ENCODE measurements at places on chromosomes 1 and 21.
A peak's percentile ranks its signal among the peaks of the same experiment; 100 is the strongest.

GRCh38 chr1:4485398-4485797 lies 169.0 kb upstream of the AJAP1 start:
- DNase-seq = no peak
- no peaks in the 10 kb centered on the region for H3K36me3 ChIP-seq
- H3K27me3 ChIP-seq = peaks cover 2% of the 10 kb centered on the region
- no peak overlapping the region for H3K4me3 ChIP-seq

DNA sequence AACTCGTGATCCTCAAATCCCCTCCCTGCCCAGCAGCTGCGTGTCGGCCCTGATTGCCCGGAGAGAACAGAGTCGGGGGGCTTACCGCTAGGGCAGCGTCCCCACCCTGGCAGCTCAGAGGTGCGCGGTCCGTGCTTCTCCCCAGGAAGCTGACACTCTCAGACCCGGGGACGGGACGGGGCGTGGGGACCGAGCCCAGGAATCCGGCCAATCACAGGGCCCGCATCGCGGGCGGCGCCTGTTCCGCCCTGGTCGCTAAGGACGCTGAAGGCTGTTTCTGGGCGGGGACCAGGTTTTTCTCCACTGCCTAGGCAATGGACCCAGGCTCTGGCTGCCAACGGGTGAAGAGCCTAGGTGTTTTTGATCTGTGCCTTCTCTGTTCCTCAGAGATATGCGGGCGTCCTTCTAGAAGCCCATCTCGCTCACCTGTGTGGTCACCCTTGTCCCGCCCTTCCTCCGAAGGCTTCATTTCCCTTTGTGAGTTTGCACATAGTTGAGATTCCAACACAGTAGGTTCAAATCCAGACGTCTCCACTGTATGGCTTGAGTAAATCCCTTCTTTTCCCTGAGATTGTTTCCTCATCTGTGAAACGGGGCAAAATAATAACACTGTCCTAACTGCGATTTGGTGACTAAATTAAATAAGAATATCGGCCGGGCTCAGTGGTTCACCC lies at the start of gene C1orf87:
Gene C1orf87 (minus strand): TSS at position 166 of the 674 bp plus-strand sequence. CDS start 1,127 bp downstream, outside the sequence.
- peaks cover 4% of the 10 kb centered on the region for H3K4me1 ChIP-seq
- peak within 1 kb of the TSS; percentile 6 for H3K4me3 ChIP-seq
- no peak for DNase-seq
- H3K27me3 ChIP-seq = peaks cover 18% of the 10 kb centered on the region
- H3K36me3 ChIP-seq = no peaks in the 10 kb centered on the region
- H3K27ac ChIP-seq = no peak within 1 kb of the TSS

DNA sequence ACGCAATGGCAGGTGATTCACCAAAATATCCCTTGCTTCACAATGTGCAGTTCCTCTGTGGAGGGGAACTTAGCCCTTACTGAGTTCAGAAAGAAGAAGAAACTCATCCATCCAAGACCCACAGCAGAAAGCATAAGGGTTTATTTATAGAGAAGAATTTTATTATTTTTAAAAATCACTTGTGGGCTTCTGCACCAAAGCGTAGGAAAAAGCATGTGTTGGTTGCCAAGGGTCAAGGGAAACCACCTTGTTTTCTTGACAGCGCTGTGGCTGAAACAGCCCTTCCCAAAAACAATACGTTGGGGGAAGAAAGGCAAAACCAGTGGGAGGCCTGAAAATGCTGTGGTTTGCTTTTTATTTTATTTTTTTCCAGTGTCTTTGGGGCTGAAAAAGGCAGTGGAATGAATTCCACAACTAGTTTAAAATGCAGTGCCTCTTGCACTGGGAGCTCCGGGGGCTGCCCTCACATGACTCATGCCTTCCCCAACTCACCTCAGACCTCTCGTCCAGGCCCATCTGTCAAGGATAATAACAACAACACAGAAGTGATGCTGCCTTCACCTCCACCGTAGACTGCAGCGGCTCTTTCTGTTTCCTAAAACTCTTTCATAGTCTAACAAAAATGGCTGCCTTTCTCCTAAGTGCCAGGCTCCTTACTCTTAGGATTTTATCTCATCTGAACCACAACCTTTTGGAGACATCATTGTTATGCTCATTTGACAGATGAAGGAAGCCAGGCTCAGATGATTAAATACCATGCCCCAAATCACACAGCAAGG lies 224.2 kb upstream of the JUN start:
- H3K4me1 ChIP-seq = peaks cover 3% of the 10 kb centered on the region
- no peaks in the 10 kb centered on the region for H3K36me3 ChIP-seq
- H3K27ac ChIP-seq = no peak overlapping the region
- no peak overlapping the region for H3K4me3 ChIP-seq
- H3K27me3 ChIP-seq = no peaks in the 10 kb centered on the region
- DNase-seq = peak; percentile 71

DNA sequence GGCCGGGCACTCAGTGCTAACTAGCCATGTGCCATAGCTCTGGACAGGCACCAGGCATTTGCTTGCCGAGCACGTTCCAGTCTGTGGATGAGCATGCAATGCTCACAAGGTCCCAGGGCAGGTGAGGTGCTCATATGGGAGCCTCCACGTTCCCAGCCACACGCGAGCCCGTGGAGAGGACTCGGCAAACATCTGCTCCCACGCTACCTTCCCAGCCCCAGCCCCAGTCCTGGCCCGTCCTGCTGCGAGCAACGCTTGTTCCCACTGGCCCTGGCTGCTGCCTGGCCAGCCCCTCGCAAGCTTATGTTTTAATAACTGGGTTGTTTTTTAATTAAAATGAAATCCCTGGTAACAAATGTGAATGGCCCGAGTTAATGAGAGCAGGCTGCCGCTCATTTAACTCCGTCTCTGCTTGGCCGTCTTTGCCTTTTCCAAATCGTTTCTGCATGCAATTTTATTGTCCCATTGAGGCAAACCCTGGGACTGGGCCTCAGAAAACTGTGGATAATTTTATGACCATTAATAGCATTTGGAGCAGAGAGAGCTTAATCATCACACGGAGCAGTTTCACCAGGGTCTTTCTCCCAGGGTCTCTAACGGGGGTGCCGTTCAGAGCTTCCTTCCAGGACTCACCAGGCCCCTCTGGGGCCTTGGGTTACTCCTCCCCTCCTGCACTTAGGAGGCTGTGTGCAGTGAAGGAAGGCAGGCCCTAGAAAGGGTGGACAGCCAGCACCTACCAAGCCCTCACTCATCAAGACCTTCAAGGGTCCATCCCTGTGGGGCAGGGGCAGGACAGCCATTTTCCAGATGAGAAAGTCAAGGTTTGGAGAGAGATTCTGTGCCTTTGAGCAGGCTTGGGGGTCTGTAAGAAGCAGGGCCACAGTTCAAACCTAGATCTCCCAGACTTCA lies 136.8 kb downstream of the GLIS1 start:
- peaks cover 4% of the 10 kb centered on the region for H3K27me3 ChIP-seq
- H3K4me3 ChIP-seq = no peak overlapping the region
- no peaks in the 10 kb centered on the region for H3K36me3 ChIP-seq
- DNase-seq = peak; percentile 30
- H3K4me1 ChIP-seq = peaks cover 7% of the 10 kb centered on the region
- no peak overlapping the region for H3K27ac ChIP-seq

DNA sequence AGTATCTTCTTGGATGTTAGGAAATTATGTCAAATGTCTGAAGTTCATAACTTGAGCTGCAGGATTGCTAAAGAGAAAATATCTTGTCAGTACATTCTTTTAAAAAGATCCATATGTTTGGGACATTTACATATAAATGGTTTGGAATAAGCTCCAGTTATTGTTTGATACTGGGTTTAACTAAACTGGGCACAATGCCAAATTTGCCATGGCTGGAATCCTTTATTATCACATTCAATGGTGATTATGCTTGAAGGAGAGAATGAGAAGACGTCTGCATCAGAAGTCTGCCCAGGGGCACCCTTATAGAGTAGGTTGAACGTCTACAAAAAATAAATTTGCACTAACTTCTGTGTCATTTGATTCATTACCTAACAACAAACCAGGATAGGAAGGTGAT lies 652.5 kb downstream of the AMY1C start:
- H3K4me3 ChIP-seq = no peak overlapping the region
- no peaks in the 10 kb centered on the region for H3K27me3 ChIP-seq
- no peak for DNase-seq
- H3K36me3 ChIP-seq = no peaks in the 10 kb centered on the region
- H3K4me1 ChIP-seq = no peaks in the 10 kb centered on the region

DNA sequence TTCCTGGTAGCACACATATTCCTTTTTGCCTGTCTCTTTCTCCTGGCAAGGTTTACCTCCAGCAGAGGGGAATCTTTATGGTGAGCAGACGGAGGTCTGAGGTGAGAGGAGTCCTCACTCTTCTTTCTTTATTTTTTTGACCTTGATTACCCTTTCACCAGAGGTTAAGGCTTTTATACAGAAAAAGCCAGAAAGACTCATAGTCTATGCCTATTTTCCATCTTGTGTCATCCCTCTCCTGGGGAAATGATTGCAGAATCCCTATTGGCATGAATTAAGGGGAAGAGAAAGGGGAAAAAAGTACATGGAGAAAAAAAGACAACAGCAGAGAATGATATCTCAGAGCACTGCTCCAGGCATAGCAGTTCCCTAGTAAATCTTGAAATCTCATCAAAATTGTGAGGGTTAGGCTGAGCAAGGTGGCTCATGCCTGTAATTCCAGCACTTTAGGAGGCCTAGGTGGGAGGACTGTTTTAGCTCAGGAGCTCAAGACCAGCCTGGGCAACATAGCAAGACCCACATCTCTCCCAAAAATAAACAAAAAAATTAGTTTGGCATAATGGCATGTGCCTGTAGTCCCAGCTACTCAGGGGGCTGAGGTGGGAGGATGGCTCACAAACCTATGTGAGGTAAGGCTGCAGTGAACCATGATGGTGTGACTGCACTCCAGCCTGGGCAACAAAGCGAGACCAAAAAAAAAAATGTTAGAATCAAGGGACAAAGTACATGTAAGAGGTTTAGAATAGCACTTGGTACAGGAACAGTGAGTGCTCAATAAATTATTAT lies 1.2 kb upstream of the XPR1 start:
- H3K27ac ChIP-seq = no peak overlapping the region
- DNase-seq = peak; percentile 18
- no peaks in the 10 kb centered on the region for H3K36me3 ChIP-seq
- H3K4me3 ChIP-seq = no peak overlapping the region

DNA sequence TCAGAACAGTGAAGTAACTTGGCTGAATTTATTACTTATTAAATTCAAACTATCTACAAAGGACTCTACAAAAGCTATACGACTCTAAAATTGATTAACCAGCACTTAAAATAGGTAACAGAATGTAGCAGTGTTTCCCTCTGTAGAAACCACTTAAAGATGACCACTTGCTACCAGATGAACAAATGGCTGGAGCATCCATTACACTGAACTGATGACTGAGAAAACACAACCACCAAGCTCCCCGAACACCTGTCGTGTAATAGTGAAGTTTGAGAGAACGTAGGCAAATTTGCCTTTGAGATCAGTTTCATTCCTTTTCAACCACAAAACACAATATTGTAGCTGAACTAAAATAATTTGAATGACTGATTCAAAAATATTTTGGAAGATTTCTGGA lies 226.7 kb downstream of the KCNT2 start:
- DNase-seq = peak; percentile 18
- H3K27me3 ChIP-seq = no peaks in the 10 kb centered on the region
- H3K4me1 ChIP-seq = no peaks in the 10 kb centered on the region
- H3K4me3 ChIP-seq = no peak overlapping the region
- no peaks in the 10 kb centered on the region for H3K36me3 ChIP-seq
